ENCODE measurements at places on chromosomes 3 and 15.

DNA sequence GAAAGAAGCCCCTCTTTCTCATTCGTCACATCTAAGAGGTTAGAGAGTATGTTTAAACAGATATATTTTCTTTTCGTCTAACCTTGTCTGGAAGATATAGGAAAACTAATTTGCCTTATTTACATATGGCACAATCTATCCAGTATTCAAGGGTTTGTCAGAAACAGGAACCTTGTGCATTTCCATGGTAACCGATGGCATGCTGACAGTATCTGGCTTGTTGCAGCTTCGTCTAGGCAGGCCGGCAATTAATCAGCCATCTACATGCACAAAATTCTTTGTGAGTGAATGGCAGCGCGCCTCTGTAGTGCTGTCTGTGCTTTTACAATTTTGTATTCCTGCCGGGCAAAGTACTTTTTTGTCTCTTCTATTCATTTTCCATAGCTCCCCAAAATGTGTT is 294.0 kb upstream of the SOX2 start:
- DNase-seq = no peak

GRCh38 chr15:67070892-67071664 is 5.7 kb downstream of the SMAD3 start:
- no peak for DNase-seq

GRCh38 chr3:142987707-142988106 is 13.7 kb upstream of the U2SURP start:
- DNase-seq = no peak

GRCh38 chr15:81209635-81210034 is 13.0 kb downstream of the IL16 start:
- DNase-seq = no peak

- DNase-seq = no peak
Observed at GRCh38 chr3:179083977-179084376, 12.4 kb upstream of the ZMAT3 start.
